ENCODE measurements at places on chromosomes 4 and X.

DNA sequence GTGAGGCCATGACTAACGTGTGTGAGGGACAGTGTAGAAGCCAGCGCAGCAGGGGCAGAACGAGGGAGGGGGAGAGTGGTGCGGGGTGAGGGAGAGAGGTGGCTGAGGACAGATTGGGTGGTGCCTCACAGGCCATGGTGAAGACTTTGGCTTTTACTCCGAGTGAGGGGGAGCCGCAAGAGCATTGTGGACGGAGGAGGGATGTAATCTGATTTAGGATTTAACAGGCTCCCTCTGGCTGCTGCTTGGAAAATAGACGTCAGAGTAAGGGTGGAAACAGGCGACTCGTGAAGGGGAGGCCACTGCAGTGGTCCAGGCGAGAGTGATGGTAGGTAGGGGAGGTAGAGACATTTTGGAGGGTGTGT lies 13.0 kb downstream of the PPP1R3F start:
- DNase-seq: no peak

- no peak for DNase-seq
Observed at GRCh38 chrX:14028473-14028872, 1.2 kb downstream of the GEMIN8 start.

GRCh38 chr4:67779631-67780030 lies 25.4 kb upstream of the GNRHR start:
- no peak for DNase-seq

DNA sequence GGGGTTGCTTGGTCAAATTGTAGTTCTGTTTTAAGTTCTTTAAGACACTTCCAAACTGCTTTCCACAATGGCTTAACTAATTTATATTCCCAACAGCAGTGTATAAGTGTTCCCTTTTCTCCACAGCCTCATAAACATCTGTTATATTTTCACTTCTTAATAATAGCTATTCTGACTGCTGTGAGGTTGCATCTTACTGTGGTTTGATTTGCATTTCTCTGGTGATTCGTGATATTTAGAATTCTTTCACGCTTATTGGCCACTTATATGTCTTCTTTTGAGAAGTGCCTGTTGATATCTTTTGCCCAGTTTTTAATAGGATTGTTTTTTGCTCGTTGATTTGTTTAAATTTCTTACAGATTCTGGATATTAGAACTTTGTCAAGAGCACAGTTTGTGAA lies 278.6 kb upstream of the ITM2A start:
- DNase-seq: no peak

GRCh38 chr4:169615467-169616106 lies 3.2 kb upstream of the NEK1 start:
- DNase-seq: no peak

DNA sequence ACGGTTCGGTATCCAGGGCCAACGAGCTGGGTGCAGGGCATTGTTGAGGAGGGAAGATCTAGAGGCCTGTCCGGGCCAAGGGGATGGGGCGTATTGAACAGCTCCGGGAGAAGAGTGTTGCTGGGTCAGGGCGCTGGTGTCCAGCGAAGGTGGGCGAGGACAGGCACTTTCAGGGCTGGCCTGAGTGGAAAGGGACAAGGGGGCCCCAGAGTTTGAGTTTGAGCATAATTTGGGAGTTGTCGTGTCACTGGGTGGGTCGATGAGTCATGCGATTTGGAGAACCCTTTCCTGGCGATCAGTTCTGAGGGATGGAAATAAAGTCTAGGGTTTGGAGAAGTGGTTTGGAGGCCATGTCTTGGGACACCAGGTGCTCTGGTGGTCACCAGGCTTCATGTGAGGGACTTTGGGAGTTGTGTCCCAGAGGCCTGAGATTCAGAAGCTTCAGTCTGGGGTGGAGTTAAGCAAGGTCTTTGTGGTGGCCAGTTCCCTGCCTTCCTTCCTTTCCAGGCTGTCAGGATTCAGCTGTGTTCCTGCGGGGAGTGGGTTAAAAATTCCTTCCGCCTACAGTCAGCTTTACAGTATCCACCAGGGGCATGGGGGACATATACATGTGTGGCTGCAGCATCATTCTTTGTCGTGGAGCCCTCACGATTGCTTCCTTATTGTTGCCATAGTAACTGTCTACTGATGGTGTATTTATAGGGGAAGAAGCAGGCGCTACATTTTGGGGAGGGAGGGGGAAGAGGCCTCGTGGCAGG lies 504 bp downstream of the PRRG3 start:
- DNase-seq: no peak

GRCh38 chr4:85715991-85716737 lies 241.2 kb downstream of the ARHGAP24 start:
- DNase-seq: no peak

DNA sequence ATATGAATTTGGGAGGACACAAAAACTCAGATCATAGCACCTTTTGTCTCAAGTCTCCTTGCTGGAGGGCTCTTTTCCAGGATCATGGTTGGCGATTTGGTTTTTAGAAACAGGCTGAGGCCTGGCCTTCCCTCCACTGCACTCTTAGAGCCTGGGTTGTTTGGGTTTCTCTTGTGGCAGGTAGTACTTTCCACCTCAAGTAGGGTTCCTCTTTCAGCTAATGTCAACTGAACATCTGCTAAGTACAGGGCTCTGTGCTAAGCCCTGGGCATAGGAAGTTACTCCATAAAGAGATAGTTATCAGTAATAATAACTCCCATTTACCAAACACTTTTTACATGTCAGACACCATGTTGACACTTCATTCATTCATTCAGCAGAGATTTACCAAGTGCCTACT lies 28.2 kb upstream of the APLN start:
- DNase-seq: no peak

GRCh38 chr4:87306056-87306455 lies 16.6 kb downstream of the HSD17B13 start:
- no peak for DNase-seq

DNA sequence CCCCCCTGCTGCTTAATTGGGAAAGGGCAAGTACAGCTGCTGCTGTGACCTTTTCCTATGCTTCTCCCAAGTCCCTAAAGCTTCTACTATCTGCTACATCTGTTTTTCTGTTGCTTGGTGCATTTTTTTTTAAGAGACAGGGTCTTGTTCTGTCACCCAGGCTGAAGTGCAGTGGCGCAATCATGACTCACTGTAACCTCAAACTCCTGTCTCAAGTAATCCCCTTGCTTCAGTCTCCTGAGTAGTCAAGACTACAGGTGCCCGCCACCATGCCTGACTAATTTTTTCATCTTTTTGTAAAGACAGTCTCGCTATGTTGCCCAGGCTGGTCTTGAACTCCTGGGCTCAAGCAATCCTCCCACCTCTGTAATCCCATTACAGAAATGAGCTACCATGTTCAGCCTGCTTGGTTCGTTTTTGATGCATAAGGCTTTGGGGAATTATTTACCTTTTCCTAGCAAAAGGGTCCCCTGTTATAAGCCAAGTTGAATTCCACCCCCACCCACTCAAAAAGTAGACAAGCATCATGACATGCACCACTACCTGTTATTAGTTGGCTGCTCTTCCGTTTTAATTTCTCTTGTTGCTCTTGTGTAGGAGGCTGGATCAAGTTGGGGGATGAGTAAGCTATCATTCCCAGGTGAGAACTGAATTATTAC lies 39.6 kb downstream of the DGKK start:
- no peak for DNase-seq

DNA sequence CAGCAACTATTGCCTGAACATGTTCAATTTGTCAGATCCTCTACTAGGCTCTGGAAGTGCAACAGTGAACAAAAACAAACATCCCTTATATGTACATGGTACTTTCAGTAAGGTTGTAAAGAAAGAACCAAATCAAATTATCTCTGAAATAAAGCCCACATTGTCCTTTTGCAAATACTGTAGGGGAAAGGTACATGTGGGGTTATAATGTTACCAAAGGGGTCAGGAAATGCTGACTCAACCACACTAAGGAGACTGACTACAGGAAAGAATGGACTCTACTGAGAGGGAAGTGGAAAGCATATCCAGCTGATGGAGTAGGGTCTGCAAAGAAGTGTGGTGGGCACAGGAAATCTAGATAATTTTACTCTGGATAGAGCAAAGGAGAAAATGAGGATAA lies 61.5 kb downstream of the PCDH18 start:
- no peak for DNase-seq

DNA sequence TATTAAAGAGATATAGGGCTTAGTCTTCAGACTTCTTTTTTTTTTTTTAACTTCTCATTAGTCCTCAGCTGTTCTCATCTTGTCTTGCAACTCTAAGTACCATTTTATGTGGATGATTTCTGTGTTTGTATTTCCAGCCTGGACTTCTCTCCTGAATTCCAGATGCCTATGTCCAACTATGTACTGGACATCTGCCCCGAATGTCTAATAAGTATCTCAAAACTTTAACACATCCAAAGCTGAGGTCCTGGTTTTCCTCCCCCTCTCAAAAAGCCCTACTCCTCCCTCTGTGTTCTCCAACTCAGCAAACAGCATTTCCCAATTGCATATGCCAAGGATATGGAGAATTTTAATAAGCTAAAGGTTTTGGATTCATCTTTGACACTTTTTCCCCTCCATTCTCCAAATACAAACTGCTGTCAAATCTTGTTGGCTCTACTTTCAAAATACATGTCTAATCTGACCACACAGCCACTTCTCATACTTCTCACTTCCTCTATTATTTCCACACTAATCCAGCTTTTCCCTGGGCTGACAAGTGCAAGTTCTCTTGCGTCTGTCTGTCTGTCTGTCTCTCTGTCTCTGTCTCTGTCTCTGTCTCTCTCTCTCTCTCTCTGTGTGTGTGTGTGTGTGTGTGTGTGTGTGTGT lies 79.8 kb downstream of the CLCN5 start:
- DNase-seq: peak; percentile 32

- DNase-seq: no peak
Observed at GRCh38 chrX:29726811-29727210, 488.6 kb upstream of the MAGEB2 start.

GRCh38 chr4:20075248-20075871 lies 176.3 kb upstream of the SLIT2 start:
- no peak for DNase-seq

- DNase-seq: no peak
Observed at GRCh38 chrX:10447564-10448214, 172.7 kb downstream of the MID1 start.

- DNase-seq: no peak
Observed at GRCh38 chr4:32128549-32128948, 1408.4 kb downstream of the PCDH7 start.

GRCh38 chrX:130393451-130394074 lies 8.1 kb upstream of the GPR119 start:
- peak; percentile 16 for DNase-seq

DNA sequence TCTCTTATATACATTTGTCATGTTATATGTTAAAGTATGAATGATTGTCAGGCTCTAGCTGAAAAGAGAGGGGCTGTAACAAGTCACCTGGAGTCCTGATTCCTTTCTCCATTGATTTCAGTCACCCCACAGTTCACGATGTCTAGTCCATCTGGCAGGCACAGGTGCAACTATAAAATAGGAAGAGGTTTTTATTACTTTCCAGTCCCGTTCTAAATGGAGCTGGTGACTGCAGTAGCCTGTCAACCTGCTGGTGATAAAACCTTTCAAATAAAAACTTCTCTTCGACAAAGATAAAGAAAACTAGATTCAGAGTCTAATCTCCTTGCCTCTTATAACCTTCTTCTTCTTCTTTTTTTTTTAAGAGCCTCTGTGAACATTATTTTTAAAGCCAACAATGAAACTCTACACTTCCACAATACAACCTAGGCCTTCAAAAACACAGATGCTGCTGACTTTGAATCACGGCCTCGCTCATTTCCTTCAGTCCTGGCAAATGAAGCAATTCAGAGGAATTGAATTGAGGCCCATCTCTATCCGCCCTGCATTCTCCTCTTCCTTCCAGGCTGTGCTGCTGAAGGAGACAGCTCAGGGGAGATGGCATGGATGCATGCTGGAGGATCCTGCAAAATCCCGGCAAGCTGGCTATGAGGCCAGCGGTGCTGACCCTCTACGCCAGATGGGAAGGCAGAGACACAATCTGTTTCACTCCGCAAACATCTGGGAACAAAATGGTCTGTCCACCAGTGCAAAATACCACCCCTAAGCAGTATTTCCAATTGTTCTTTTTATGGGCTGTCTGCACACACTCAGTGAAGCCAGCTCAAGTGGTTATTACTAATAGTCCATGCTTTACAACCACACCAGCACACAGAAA lies 27.3 kb upstream of the CDKN2AIP start:
- no peak for DNase-seq

DNA sequence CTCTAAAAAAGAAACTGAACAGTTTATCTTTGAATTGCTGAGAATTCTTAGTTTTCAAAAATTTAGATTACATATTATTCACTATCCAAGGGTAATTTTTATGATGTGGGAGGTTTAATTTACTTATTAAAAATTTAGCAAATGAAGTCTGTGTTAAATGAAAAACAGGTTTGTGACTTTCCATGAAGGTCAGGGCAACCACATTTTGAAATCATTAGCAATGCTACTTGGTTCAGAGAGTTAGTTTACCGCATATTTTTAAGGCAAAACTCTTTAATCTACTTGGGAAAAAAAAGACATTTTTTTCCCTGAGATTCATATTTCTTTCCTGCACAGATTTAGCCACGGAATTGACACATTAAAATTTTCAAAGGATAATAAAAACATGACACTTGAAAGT lies 37.3 kb upstream of the PRSS12 start:
- DNase-seq: no peak

DNA sequence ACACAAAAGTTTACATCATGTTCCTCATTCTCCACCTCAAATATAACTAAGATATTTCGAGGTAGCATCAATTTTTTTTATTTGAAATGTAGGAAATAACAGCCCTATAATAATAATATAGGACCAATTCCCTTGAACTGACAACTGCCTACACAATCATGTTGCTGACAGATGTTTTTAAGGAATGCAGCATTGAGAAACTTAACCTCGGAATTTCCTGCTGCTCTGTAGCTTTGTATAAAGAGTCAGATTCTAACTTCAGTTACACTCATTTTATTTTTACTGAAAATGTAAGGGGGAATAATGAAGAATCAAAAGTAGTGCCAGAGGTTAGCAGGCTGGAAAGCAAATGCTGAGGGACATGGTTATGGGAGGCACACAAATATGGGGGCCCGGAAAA lies 235.8 kb downstream of the RBMX2 start:
- no peak for DNase-seq

DNA sequence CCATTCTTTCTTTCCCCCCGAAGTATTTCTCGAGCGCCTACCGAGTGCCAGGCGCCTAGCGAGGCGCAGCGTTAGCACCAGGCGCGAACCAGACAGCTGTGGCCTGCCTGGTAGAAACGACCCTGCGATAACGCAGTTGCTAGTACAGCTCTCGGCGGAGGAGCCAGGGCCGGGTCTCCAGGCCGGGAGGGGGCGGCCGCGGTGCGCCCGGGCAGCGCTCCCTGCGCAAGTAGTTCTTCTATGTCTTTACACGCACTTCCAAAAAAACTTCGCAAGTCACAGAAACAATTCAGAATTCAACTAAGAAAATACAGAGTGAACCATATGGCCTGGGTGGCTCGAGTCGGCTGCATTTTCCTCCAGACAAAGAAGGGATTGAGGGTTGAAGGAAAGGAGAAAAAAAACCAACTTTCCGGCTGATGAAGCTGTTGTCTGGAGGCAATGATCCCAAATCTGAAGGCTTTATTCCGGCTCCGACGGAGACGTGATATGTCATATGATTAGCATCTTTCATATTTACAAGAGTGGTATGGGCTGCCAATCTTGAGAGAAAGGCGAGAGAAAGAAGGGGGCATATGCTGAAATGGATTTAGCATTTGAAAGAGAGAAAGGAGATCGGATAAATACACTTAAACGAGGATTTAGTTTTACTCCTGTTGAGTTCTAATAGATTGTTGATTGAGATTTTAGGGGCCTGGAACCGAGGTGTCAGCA lies 7.2 kb upstream of the NEUROG2 start:
- peak; percentile 22 for DNase-seq

GRCh38 chr4:167308876-167309275 lies 74.6 kb upstream of the SPOCK3 start:
- no peak for DNase-seq
